ENCODE measurements at places on chromosomes 4 and X.

DNA sequence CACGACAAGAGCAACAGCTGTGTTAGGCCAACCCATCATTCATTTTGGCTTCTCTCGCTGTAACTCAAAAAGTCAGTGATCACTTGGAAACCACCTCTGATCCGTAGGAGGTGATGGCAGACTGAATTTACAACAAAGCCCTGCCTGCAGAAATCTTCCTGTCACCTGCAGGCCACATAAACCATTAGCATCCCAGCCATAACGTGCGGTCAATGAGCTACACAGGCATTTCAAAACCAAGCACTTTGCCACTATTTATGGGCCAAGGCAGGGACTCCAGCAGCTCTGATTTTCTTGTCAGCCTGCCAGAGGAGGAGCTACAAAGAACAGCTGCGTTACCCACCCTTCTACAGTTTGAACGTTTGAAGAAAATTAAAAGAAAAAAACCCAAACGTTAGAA lies 228.1 kb upstream of the PPARGC1A start:
- no peak for DNase-seq

- no peak for DNase-seq
Observed at GRCh38 chr4:48340276-48340964, 909 bp upstream of the SLAIN2 start.

DNA sequence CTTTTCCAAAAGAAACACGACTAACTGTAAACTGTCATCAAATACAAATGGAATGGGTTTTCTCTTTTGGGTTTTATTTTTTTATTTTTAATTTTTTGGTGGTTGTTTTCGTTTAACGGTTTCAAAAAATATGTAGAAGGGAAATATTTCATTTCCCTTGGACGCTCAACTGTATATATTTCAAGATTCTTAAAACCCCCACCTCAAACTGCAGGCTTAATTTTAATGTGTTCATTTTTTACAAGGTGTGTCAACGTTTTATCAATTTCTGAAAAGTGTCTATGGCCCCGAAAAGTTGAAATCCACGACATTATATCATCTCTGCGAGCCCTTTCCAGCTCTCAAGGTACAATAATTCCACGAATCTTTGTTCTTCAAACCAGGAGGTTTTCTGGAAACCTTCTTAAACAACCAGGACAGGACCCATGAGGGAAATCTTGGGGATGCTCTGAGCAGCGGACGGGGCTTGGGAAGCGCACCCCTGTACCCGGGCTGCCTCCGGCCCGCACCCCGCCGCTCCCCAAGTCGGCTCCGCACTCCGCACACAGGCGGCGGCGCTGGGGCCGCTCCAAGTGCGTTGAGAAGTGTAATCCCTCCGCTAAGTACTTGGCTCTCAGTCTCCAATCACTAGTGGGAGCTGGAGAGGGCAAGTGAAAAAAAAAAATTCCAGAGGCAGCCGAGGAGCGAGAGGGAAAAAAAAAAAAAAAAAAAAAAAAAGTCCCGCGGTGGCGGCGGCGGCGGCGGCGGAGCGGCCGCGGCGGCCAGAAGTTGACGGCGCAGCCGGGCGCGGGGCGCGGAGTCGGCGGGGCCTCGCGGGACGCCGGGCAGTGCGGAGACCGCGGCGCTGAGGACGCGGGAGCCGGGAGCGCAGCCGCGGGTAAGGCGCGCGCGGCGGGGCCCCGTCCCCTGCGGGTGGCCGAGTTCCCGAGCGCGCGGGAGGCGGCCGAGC lies at the start of gene BMPR1B:
BMPR1B (plus strand) TSS at position 764 of the 949 bp plus-strand sequence. CDS start 346,470 bp downstream, outside the sequence.
- no peak for DNase-seq

DNA sequence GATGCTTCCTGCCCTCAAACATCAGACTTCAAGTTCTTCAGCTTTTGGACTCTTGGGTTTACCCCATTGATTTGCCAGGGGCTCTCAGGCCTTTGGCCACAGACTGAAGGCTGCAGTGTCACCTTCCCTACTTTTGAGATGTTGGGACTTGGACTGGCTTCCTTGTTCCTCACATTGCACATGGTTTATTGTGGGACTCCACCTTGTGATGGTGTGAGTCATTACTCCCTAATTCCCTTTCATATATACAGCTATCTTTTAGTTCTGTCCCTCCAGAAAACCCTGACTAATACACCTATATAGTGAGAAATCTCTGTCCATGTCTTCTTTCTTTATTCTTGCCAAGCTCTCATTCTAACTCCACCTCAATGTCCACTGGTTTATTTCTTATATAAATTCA lies 736.9 kb upstream of the HS3ST1 start:
- no peak for DNase-seq

- DNase-seq = no peak
Observed at GRCh38 chrX:31706466-31706865, 634.6 kb upstream of the FTHL17 start.

GRCh38 chr4:151641983-151642382 lies 118.8 kb downstream of the GATB start:
- DNase-seq = no peak

DNA sequence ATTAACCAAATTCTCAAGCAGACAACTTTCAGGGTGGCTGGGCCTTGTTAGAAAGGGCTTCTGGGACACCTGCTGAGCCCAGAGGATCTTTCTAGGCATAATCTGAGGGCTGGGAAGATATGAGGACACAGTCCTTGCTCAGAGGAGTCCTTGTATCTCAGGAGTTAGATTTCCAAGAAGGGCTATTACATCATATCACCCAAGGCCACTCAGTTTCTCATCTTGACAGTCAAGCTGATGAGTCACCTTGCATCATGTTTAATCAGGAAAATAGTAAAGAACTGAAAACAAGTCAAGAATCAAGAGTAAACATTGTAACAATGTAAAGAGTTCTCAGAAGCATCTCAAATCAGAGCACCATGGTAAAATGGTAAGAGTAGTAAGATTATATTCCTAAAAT lies 4.0 kb downstream of the PCYT1B start:
- no peak for DNase-seq

GRCh38 chr4:33162122-33162521 lies 2442.0 kb downstream of the PCDH7 start:
- DNase-seq = no peak

DNA sequence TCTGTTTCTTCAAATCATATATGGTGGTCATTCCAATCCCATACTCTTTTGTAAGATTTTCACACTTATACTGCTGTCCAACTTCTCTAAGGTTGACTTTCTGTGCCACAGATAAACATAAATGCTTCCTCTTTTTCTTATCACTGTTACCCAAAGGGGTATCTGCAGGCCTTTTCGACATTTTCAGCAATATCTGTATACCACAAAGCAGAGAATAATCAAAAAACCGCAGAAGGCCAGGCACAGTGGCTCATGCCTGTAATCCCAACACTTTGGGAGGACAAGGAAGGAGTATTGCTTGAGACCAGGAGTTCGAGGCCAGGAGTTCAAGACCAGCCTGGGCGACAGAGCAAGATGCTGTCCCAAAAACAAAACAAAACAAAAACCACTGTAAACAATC lies 3.1 kb upstream of the RFC1 start:
- no peak for DNase-seq

GRCh38 chr4:144575181-144575580 lies 70.8 kb upstream of the HHIP start:
- no peak for DNase-seq

DNA sequence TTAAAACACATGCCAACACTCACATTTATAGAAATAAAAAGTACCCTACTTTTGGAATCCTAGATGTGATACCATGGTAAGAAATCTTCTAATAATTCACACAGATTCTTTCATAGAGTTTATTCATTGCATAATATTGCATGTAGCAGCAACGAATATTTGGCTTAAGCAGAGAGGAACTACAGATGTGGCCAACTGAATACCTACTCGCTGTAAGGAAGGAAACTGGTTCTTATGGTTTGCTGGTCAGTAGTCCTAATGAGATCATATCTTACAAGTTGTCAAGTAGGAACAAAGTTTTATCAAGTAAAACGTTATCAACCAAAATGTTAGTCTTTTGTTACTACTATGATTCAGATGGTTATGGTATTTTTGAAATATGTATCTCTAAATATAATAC lies 996.1 kb downstream of the PDHA2 start:
- no peak for DNase-seq

- no peak for DNase-seq
Observed at GRCh38 chr4:97646997-97647396, 496.3 kb downstream of the STPG2 start.

GRCh38 chr4:169998981-169999380 lies 27.2 kb downstream of the MFAP3L start:
- no peak for DNase-seq

All from stimulated activated CD4-positive, alpha-beta T cell treated with anti-CD3 and anti-CD28 coated beads, Interleukin-1b, Interleukin-23, amount 100 ng/mL, for 1 hour (primary cell).